H4 (cell line): ENCODE measurements at places on chromosomes 6 and 20.

- DNase-seq, result no peak
Observed at GRCh38 chr20:14415467-14415866, 78.1 kb upstream of the FLRT3 start.

DNA sequence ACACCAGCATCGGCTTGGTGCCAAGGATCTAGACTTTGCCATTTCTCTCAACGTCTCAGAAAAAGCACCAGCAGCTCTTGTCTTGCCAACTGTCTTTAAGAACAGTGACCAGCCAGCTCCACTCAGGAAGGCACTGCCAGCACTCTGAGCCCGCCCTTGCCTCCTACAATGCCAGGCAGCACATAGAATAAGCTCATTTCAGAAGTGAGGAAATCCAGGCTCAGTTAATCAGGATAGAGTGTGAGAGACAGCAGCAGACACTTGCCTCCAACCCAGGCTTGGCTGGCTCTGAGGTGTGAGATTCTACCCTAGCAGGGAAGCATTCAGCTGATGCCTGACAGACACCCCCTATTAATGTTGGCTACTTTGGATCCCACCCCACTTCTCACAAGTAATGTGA is 4.3 kb upstream of the SYNDIG1 start:
- DNase-seq, result no peak

GRCh38 chr6:40791004-40791403 is 203.8 kb upstream of the LRFN2 start:
- no peak for DNase-seq

- DNase-seq, result no peak
Observed at GRCh38 chr6:78397499-78397898, 469.9 kb upstream of the IRAK1BP1 start.

DNA sequence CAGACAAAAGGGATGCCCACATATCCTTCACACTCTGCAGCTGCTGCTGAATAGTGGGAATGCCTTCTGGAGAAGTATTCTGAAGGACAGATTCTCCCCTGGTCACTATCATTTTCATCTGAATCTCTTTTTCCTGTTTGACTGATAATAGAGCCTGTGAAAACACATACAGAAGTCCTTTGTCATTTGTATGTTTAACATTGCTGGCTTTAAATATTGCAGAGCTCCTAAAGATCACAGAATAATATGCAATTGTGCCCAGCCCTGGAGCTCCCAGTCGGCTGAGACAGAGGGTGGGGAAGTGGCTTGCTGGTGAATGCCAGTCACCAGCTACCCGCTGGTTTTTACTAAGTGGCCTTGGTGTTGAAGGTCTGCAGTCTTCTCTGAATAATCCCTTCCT is 272.3 kb downstream of the SYNE1 start:
- no peak for DNase-seq
